T-cell (primary cell): ENCODE measurements at places on chromosomes 4 and X. TPM values are rescaled to one million over a fixed set of nuclear protein-coding genes. Genes with fewer than 3 reads are reported as not detected.

The GJB1 gene
- not detected for total RNA-seq

The LRP2BP gene
- total RNA-seq, result 0.51 TPM

- DNase-seq, result no peak
These were observed 126.9 kb upstream of the TENT5D start for GRCh38 chrX:80293354-80293753.

The FGA gene
- 6.9 TPM for total RNA-seq

GRCh38 chr4:76998251-76998901 is 48.8 kb downstream of the SEPTIN11 start:
- no peak for DNase-seq

- DNase-seq, result peak; percentile 69
These were observed 10.7 kb downstream of the MED12 start for GRCh38 chrX:71128915-71129765.

The PF4V1 gene
- total RNA-seq, result not detected

- DNase-seq, result no peak
These were observed 148.7 kb downstream of the AFAP1 start for GRCh38 chr4:7790999-7791398.

- no peak for DNase-seq
These were observed 35.8 kb upstream of the DYNLT3 start for GRCh38 chrX:37883196-37883595.

The SERPINA7 gene
- not detected for total RNA-seq

- no peak for DNase-seq
These were observed 73.1 kb downstream of the CPZ start for GRCh38 chr4:8665406-8666360.

- no peak for DNase-seq
These were observed 163.6 kb downstream of the EVC2 start for GRCh38 chr4:5544762-5545161.

DNA sequence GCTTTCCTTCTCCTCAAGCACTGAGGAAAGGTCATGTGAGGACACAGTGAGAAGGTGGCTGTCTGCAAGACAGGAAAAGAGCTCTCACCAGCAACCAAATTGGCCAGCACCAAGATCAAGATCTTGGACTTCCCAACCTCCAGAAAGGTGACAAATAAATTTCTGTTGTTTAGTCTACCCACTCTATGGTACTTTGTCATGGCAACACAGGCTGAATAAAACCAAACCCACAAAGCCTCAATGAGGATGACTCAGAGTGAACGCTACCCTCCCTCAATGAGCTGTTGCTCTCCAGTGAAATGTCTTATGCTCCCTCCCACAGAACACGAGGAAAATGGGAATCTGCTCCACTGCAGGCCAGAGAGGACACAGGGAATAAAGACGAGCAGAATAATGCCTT is 244.1 kb downstream of the RAB28 start:
- DNase-seq, result no peak

GRCh38 chr4:184310171-184310567 is 92.5 kb upstream of the ENPP6 start:
- DNase-seq, result no peak

- no peak for DNase-seq
These were observed 62.3 kb downstream of the FAM193A start for GRCh38 chr4:2598511-2599303.

- DNase-seq, result no peak
These were observed 140.7 kb downstream of the TMEM164 start for GRCh38 chrX:110143454-110144210.

The NBDY gene
- total RNA-seq, result 39.9 TPM

The ARAP2 gene
- 94.3 TPM for total RNA-seq

The ITIH6 gene
- total RNA-seq, result not detected

GRCh38 chrX:130738638-130739195 is 164.3 kb downstream of the ENOX2 start:
- DNase-seq, result no peak

- DNase-seq, result no peak
These were observed 313.5 kb downstream of the TMA16 start for GRCh38 chr4:163808011-163808410.

The RAB33A gene
- total RNA-seq, result 4.4 TPM

GRCh38 chr4:20065952-20066351 is 185.8 kb upstream of the SLIT2 start:
- DNase-seq, result no peak

GRCh38 chr4:42710761-42711160 is 53.9 kb upstream of the ATP8A1 start:
- no peak for DNase-seq

DNA sequence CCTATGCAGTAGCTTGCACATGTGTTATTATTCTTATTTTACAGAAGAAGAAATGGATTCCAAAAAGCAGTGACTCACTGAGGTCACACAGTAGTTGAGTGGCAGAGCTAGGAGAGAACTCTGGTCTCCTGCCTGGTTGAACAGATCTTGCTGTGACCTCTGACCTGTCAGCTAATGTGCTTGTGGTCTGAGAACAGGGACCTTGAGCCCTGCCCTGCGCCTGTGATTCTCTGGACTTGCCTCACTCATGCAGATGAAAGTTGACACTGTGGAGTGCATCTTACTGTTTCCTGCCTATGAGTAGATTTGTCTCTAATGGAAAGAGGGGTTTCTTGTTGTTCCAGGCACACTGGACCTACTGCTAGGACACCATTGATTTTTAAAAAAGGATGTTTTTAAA is 32.3 kb downstream of the ETNPPL start:
- no peak for DNase-seq

GRCh38 chr4:56271131-56271530 is 116.2 kb downstream of the AASDH start:
- DNase-seq, result no peak

The PAGE5 gene
- total RNA-seq, result not detected

DNA sequence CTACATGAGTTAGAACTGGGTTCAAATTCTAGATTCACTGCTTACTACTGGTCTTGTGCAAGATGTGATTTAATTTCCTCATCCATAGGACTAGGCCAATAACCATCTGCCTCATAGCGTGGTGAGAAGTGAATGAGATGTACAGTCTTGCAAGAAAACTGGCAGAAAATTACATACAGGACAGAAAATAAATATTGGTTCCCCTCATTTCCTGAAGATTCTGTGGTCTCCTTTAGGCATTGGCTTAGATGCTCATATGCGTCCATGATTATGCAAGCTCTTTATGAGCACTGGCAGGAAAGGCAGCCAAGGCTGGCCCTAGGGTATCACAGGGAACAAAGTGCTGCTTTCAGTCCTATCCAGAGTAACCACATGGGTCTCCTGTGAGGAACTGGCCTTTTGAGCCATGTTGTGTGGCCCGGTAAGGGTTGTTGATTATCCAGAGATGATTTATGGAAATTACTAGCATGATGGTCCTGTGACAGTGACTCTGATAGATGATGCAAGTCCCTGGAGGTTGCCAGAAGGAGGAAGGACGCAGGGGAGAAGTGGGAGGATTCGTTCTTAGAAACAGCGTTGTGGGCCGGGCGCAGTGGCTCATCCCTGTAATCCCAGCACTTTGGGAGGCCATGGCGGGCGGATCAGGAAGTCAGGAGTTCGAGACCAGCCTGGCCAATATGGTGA is 9.9 kb upstream of the MOB1B start:
- no peak for DNase-seq

The ALB gene
- total RNA-seq, result not detected

DNA sequence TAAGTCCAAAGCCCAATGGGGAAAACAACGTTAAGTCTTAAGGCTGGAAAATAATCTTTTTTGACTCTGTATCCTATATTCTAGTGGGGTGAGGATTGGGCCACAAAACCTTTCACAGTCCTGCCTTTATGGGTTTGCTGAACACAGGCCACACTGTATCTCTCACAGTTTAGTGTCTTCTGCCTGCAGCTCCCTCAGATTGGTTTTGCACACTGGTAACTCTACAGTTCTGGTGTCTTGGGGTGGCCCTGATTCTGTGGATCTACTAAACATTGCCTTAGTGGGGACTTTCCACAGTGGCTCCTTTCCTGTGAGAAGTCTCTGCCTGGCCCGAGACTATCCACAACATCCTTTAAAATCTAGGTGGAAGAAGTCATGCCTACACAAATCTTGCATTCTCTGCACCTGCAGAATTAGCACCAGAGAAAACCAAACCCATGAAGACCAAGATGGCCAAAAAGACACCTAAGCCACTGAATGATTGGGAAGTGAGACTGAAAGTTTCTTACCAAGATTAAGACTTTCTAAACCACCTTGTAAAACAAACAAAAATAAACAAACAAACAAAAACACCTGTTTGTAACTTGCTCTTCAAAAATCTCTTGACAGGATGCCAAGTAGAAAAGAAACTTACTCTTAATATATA is 150.4 kb upstream of the PCDH10 start:
- DNase-seq, result no peak

DNA sequence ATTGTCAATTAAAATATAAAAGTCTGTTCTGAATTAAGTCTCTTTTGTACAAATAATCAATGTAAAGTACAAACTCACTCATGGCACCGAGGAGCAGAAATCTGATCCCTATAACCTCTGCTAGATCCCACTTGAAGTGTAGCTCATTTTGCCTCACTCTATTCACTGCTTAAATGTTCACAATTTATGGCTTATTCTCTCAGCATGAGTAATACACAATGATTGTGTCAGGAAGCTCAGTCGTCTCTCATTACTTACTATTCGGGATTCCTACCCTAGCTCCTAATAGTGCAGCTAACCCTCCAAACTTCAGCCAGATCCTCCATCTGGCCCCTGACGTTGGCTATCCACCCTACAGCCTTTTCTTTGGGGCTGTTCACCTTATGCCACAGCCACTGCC is 4.7 kb upstream of the AMMECR1 start:
- no peak for DNase-seq

- no peak for DNase-seq
These were observed 47.8 kb downstream of the DCUN1D4 start for GRCh38 chr4:51890760-51891159.

The PASD1 gene
- not detected for total RNA-seq

The BCOR gene
- 42.2 TPM for total RNA-seq

DNA sequence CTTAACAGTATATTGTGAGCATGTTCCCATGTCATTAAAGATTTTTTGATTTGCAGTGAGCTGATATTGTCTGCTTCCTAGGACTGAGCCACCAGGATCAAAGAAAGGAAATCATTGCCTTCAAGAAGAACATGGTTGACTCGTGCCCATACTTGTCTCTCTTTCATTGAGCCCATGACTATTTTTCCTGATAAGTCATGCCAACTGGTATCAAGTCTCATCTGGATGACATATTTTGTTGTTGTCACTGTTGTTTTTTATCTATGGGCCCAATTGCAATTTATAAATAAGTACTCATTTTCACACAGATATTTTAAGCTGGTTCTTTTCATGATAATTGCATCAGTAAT is 10.2 kb upstream of the RHOH start:
- no peak for DNase-seq

The FRYL gene
- 86.3 TPM for total RNA-seq

The DNAAF6 gene
- not detected for total RNA-seq

The MAPK10 gene
- 0.07 TPM for total RNA-seq

The ADH6 gene
- 0.13 TPM for total RNA-seq

DNA sequence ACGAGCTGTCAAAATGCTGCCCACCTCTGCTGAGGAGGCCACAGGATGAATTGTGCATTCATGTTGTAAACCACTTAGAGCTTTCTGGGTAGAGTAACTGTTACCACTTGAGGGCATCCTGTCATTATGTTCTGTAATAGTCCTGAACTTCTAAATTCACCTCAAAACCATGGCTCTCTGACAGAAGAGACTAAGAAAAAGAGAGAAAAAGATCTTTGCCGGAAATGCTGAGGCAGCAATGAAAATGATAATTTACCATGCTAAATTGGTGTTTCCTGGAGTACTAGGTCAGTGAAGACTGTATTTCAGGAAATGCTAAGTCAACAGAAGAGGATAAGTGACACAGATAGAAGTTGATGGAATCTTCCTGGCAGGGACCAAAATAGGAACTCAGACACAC is 942.3 kb upstream of the SLIT2 start:
- DNase-seq, result no peak

DNA sequence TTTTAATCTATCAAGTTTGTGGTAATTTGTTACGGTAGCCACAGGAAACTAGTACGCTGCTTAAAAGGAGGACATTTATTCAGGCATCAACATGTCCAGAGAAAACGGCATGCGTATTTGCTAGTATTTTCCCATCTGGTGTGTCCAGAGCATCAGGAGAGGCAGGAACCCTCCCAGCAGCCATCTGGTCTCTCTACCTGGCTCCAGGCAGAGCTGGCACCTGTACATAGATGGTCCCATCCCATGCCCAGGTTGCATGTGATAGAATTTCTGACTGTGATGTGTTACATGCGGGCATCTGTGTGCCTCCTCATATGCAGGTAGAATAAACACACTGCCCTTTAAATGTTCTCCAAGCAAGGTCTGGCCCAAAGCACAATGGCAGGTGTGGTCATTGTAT is 57.9 kb upstream of the PAGE1 start:
- DNase-seq, result no peak

DNA sequence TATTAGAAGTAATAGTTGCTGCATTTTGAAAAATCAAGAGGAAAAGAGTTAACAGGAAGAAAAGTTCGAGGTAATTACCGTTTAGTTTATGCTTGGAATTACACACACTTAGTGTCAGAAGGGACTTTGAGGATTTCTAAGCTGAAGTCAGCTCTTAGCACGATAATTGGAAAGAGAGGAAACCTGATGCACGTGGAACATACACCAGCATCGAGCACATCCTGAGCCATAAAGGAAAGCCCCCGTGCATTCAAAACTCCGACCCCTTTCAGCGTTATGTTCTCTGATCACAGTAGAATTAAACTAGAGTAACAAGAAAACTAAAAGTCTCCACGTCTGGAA is 400 bp upstream of the PAQR3 start:
- no peak for DNase-seq

GRCh38 chr4:7032596-7032995 is 10.6 kb upstream of the TADA2B start:
- DNase-seq, result no peak

DNA sequence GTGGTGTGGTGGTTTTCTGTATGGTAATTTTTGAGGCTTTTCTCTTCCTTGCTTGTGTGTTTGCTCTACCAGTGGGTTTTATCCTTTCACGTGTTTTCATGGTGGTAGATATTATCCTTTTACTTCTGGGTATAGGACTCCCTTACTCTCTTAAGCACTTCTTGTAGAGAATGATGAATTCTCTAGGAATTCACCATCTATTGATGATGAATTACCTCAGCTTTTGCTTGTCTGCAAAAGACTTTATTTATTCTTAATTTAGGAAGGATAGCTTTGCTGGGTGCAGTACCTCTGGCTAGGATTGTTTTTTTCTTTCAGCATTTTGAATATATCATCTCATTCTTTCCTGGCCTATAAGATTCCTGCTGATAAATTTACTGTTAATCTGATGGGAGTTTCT is 415.3 kb downstream of the PDGFC start:
- no peak for DNase-seq

The CENPVL1 gene
- total RNA-seq, result not detected

- peak; percentile 69 for DNase-seq
These were observed 53.1 kb downstream of the STX18 start for GRCh38 chr4:4488405-4489404.
